ENCODE measurements at places on chromosomes 1 and 21. TPM values are rescaled to one million over a fixed set of nuclear protein-coding genes. Genes with fewer than 3 reads are reported as not detected.

The NEXN gene
- 6.4 TPM for total RNA-seq

The CHODL gene
- total RNA-seq: 0.30 TPM

The SYT11 gene
- 20.3 TPM for total RNA-seq

The LHX8 gene
- not detected for total RNA-seq
